ENCODE measurements at places on chromosomes 5 and 9.

GRCh38 chr9:137162505-137163364 lies 7.1 kb downstream of the LRRC26 start:
- DNase-seq, result peak; percentile 49

DNA sequence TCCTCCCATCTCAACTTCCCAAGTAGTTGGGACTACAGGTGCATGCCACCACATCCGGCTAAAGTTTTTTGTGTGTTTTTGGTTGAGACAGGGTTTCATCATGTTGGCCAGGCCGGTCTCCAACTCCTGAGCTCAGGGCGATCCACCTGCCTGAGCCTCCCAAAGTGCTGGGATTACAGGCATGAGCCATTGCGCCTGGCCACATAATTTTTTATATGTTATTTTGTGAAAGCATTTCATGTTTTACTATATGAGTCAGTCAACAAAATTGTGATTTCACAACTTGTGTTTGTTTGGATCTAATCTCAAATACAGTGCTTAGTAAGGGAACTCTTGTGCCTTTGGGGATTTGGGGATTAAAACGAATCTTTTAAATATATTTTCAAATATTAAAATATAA lies 20.0 kb upstream of the FAM120AOS start:
- DNase-seq, result peak; percentile 59

DNA sequence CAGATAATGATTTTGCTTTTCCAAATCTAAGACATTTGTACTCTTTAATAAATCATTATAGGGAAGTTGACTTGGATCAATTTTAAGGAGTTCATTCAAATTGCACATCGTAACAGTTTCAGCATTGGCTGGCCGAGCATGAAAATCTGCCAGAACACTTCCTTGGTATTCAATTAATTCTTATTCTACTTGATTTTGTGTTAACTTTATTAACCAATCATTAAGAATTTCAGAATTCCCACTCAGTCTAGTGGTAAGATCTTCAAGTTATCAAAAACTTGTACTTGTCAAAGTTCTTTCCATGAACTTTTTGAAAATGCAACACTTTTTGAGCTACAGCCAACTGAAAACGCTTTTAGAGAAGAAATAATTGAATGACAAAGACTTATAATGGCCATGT lies 565.8 kb downstream of the TLE1 start:
- no peak for DNase-seq

- peak; percentile 52 for DNase-seq
These were observed 244.0 kb downstream of the EPB41L4A start for GRCh38 chr5:112174959-112175594.

- no peak for DNase-seq
These were observed 451.3 kb downstream of the LRRC70 start for GRCh38 chr5:63029891-63030290.

GRCh38 chr5:95057615-95058014 lies 227.3 kb downstream of the MCTP1 start:
- DNase-seq, result no peak

DNA sequence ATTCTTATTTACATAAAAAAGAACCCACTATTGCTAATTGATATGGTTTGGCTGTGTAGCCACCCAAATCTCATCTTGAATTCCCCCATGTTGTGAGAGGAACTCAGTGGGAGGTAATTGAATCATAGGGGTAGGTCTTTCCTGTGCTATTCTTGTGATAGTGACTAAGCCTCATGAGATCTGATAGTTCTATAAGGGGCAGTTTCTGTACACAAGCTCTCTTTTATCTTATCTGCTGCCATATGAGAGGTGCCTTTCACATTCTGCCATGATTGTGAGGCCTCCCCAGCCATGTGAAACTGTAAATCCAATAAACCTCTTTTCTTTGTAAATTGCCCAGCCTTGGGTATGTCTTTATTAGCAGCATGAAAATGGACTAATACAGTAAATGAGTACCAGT lies 58.2 kb upstream of the PRR16 start:
- peak; percentile 88 for DNase-seq

GRCh38 chr9:9949978-9950377 lies 662.8 kb downstream of the PTPRD start:
- no peak for DNase-seq

DNA sequence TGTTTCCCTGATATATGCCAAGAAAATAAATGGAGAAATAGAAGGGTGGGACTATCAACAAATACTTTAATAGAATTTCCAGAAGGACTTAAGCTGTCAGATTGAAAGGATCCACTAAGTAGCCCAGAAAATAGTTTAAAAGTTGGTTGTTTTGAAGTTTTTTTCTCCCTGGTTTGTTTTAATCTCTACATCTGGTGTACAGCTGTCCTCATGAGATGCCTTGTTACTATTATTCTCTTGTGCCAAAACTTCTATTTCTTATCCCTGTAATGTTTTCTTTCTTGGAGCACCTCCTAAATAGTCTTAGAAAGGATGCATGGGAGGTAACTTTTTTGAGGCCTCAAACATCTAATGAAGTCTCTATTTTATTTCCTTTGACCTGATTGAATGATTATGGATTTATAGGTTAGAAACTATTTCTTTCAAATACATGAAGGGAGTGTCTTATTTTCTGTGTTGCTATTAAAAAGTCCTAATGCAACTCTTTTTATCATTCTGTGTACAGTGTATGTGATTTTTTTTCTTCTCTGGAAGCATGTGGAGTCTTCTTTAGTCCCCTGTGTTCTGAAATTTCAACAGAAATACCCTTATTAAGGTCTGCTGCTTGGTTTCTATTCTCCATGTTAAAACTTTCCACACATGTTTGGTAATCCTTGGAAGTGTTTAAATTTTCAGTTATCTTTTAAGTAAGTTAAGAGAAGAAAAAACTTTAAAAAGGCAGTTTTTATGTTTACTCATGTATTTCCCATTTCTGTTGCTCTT lies 140.0 kb upstream of the CDKN2B start:
- no peak for DNase-seq

DNA sequence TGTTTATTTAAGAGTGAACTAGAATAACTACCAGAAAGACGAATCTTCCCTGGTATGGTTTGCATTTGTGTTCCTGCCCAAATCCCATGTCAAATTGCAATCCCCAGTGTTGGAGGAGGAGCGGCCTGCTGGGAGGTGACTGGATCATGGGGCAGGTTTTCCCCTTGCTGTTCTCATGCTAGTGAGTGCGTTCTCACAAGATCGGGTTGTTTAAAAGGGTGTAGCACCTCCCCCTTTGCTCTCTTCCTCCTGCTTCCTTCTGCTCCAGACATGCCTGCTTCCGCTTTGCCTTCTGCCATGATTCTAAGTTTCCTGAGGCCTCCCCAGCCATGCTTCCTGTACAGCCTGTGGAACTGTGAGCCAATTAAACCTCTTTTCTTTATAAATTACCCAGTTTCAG lies 210.3 kb upstream of the TBC1D2 start:
- peak; percentile 27 for DNase-seq

DNA sequence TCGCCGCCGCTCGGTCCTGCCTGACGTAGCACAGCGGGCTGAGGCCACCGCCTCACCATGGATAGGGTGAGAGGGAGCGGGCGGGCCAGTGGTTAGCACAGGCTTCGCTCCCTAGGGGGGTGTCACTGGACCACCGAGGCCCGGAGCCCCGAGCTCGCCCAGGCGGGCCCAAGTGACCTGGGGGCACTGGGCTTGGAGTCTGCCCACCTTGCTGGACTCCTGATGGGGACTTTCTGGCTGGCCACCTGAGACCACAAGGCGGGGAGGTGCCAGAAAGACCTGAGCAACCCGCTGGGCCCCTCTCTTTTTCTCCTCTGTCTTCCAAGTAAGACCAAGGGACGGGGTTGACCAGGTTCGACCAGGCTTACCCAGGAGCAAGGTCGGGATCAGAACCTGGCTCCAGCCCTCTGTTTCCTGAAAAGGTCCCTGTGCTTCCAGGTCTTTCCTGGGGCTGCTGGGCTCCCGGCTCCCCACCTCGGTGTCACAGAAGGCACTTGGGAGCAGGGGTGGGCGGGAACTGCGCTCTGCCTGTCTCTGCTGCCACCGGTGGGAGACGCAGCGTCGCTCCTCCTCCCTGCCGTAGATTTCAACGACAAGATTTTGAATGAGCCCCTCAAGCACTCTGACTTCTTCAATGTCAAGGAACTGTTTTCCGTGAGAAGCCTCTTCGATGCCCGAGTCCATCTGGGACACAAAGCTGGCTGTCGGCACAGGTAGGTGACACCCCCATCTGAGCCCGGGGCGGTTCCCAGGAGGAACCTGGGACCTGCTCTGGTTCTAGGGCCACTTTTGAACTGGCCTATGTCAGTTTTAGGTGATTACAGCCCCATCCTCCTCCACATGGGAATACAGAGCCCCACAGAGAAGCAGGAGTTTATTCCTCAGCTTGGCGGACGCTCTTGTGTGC lies 1.0 kb downstream of the MRPS2 start:
- no peak for DNase-seq

DNA sequence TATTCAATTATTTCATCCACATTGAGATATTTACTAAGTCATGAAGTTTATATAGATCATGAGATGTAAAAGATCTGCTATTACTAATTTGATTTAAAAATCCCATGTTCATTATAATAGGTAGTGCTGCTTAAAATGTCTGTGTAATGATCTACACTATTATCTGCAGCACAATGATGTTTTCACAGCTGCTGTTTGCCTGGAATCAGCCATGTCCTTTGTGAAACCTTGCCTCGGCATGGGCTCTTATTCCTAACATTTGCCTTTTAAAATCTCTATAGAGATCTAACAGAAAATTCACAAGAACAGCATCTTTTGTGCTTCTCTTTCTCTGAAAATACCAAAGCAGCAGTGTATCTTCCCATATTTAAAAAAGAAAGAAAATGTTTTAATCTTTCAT lies 444.6 kb downstream of the PTPRD start:
- DNase-seq, result no peak

DNA sequence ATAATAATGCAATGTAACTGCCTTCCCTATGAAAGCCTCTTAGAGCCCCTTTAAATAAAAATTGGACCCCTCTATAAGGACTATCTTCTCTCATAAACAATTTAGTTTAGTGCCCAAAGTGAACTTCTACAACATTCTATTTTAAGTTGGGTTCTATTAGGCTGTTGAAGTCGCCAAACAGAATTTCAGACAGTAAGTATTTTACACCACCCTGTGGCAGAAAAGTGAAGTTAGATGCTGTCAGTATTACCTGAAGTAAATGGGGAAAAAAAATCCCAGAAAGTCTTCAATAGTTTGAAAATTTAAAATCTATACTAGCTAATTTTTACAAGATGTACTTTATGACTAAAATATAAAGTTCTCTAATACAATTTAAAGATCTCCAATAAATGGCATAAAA lies 29.5 kb downstream of the CAAP1 start:
- peak; percentile 5 for DNase-seq

- no peak for DNase-seq
These were observed 16.8 kb downstream of the CTXN3 start for GRCh38 chr5:127665641-127666040.

DNA sequence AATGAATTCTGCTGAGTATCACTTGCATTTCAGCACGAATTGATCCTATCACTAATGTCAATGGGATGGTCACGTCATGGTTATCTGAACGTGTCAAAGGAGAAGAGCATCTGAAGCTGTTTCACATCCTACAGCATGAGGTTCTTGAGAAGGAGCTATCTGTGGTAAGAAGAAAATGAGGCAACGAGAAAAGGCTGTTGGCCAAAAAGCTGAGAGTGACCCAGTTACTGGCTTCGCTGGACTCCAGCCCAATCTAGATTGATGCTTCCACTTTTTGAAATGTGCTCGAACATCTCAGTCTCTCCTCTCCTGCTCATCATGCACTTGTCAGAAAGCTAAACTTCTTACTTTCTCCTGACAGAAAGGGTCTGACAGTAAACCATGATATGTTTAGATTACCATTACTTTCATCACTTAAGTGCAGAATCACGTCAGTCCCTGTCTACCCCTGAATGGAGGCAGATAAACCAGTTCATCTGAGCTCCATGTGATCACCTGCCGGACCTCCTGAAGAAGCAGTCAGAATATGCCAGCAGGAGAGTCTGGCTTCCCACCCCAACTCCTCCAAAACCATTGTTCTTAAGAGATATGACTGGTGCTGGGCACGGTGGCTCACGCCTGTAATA lies 22.5 kb downstream of the MGAT1 start:
- DNase-seq, result no peak

- DNase-seq, result no peak
These were observed 9.2 kb upstream of the TLX3 start for GRCh38 chr5:171299851-171300250.

DNA sequence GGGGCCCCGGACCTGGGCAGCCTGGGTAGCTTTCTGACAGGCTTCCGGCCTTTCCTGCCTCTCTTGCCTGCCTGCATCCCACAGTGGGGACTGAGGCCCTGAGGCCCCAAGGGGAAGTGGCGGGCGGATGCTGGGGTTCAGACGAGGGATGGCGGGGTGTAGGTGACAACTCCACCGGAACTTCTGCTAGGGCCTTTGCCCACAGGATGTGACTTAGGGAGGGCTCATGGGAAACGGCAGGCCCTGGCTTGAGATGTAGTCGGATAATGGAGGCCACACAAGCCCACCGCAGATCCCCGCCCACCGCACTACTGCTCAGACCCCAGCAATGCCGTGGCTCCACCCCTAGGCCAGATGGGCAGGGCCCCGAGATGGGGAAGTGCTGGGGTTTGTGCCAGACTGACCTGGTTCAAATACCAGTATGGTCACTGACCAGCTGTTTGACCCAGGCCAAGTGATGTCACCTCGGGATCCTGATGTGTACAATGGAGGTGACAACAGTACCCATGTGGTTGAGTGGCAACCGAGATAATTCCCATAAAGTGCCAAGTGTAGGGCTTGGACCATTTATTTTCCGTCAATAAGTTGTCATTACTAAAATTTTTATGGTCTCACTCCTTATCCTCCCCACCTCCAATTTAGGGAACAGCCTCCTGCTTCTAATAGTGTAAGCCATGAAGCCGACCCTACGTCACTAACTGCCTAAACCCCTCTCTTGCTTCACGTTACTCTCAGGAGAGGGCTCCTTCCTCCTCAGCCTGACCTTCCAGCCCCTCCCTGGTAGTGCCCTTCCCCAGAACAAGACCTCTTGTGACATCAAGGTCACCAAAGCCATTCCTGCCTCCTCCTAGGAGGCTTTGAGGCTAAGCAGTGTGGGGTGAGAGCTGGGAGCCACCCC lies 2.5 kb upstream of the CDK9 start:
- no peak for DNase-seq

DNA sequence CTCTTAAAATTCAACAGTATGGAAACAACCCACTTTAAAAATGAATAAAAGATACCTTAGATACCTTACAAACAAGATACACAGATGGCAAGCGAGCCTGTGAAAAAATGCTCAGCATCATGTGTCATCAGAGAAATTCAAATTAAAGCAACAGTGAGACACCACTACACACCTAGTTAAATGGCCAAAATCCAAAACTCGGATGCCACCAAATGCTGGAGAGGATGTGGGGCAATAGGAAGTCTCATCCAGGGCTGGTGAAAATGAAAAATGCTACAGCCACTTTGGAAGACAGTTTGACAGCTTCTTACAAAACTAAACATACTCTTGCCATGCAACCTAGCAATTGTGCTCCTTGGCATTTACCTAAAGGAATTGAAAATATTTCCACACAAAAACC lies 17.9 kb downstream of the DUSP1 start:
- no peak for DNase-seq

DNA sequence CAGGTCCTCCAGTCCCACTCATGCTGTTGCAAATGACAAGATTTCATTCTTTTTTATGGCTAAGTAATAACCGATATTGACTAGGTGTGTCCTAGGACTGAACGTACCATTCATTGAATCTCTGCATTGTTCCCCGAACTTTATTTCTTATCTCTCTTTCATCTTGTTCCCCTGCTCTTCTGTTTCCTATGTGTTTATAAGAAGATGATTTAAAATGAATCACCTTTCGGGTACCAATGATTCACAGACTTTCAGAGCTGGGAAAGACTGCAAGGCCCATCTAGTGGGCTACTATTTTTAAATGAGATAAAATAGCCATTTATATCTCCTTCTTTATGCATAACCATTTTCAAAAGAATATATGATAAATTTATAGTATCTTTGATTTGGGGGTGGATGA lies 133.0 kb downstream of the CDH18 start:
- DNase-seq, result peak; percentile 62

All from EH (cell line).